Effector CD4-positive, alpha-beta T cell (primary cell): ENCODE measurements at places on chromosomes 11 and 22.

- DNase-seq = no peak
Measured at GRCh38 chr22:33467620-33468095, 409.5 kb upstream of the SYN3 start.

GRCh38 chr11:1011320-1011698, 25.2 kb downstream of the MUC6 start:
- DNase-seq = no peak

GRCh38 chr11:5275369-5276110, 5.8 kb upstream of the HBE1 start:
- no peak for DNase-seq

DNA sequence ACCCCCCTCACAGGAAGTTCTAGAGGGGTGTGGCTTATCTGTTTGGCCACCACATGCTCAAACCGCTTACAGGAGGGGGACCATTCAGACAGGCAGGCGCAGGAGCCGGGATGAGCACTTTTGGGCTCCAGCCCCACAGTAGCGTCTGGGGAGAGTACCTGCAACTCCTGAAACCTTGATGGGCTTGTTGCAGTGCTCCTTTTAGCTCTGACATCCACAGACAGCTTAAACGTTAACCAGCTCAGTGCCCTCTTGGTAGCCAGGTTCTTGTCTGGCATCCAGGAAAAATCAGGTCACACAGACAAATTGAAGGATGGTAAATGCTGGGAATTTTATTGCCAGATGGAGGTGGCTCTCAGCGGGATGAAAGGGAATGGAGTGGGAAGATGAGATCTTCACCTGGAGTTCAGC, 326.3 kb downstream of the ETS1 start:
- no peak for DNase-seq

- no peak for DNase-seq
Measured at GRCh38 chr11:93477684-93478234, 65.4 kb downstream of the SMCO4 start.

DNA sequence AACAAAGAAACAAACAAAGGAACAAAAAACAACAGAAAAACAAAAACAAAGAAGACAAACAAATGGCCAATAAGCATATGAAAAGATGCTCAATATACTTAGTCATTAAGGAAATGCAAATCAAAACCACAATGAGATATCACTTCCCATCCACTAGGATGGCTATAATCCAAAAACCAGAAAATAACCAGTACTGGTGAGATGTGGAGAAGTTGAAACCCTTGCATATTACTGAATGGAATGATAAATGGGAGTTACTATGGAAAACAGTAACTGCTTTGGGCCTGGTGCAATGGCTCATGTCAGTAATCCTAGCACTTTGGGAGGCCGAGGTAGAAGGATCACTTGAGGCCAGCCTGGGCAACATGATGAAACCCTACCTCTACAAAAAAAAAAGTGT, 44.9 kb upstream of the RBFOX2 start:
- no peak for DNase-seq

DNA sequence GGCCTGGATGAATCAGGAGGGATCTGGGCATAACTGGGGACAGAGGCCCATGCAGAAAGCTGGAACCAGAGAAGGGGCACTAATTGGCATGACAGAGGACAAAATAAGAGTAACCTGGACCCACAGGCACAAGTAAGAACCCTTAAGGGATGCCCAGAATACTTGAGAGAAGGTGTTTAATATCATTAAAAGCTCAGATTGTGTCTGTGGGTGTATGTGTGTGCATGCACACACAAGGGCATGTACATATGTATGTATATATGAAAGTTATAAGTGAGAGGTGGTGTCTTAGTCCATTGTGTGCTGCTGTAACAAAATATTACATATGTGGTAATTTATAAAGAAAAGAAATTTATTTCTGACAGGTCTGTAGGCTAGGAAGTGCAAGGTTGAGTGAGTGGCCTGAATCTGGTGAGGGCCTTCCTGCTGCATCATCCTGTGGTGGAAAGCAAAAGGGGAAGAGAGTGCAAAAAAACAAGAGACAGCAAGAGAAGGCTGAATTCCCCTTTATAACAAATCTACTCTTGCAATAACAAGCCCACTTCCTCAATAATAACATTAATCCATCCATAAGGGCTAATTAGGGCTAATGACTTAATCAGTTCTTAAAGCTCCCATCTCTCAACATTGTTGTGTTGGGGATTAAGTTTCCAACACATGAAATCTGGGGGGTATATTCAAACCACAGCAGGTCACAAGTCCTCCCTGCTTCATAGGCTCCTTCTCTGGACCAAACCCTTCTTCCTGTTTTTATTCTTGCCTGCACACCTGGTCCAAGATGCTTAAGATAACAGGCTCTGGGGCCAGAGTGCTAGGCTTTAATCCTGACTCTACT, 68.3 kb upstream of the POU2AF2 start:
- no peak for DNase-seq

- no peak for DNase-seq
Measured at GRCh38 chr22:49023879-49024774, 803.5 kb downstream of the BRD1 start.

- peak; percentile 36 for DNase-seq
Measured at GRCh38 chr11:119056421-119056999, 495 bp downstream of the HYOU1 start.

DNA sequence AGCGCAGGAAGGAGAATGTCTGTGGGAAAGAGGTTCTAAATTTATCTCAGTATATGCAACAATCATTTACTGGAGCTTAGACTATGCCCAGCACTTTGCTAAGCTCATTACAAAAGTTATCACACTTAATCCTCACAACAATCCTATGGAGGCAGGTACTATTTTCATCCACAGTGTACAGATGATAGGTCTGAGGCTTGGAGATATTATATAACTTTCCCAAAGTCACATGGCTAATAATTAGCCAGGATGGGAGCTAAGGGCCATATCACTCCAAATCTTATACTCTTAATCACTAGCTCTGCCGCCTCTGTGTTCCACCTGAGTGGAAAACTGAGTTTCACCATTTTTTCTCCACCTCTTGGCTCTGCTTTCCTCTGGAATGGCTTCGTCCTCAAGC, 47.3 kb upstream of the CAPRIN1 start:
- DNase-seq = no peak

DNA sequence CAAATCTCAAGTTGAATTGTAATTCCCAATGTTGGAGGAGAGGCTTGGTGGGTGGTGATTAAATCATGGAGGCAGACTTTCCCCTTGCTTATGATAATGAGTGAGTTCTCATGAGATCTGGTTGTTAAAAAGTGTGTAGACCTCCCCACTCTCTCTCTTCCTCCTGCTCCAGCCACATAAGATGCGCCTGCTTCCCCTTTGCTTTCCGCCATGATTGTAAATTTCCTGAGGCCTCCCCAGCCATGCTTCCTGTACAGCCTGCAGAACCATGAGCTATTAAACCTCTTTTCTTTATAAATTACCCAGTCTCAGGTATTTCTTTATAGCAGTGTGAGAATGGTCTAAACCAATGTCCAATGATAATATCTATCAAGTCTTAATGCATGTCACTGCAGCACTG, 34.2 kb downstream of the SOX6 start:
- DNase-seq = no peak

- DNase-seq = no peak
Measured at GRCh38 chr11:12111549-12112520, 1.4 kb downstream of the MICAL2 start.

GRCh38 chr11:14546672-14547071, 26.5 kb upstream of the PSMA1 start:
- DNase-seq = no peak

- no peak for DNase-seq
Measured at GRCh38 chr11:65851811-65852507, 6.0 kb downstream of the CFL1 start.

DNA sequence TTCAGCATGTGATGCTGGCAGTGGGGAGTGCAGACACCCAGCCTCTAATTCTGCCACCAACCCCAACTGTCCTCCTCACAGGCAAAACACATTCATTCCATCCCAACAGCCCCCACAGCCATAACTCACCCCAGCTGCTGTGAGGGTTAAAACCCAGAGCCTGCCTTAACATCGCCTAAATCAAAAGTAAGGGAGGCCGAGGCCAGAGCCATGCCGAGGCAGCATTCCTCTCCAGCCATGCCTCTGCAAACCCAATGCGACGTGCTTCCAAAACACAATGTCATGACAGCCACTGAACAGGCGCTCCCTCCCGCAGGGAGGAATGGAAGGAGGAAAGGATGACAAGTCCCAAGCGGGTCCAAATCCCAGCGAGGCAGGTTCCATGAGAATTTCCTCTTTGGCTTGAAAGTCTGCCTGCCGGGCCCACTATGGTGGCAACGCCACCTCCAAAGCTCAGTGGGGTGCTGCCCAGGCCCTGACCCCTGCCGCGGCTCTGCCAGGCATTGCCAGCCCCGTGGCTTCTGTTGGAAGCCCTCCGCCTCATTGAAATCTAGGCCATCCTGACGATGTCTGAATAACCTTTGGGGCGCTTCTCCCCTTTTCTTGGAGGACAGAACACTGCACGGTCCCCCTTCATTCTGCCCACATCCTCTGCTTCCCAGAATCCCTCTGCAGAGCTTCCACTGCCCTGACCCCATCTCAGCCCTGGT, 472.3 kb downstream of the BRD1 start:
- DNase-seq = no peak

DNA sequence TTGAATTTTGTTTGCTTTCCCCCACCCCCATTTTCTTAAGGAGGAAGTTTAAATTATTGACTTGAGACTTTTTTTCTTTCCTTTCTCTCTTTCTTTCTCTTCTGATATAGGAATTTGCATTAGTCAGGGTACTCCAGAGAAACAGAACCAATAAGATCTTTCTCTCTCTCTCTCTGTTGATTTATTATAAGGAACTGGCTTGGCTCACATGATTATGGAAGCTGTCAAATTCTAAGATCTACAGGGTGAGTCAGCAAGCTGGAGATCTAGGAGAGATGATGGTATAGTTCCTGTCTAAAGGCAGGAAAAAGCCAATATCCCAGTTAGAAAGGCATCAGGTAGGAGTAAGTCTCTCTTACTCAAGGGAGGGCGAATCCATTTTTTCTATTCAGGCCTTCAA, 64.0 kb downstream of the CCDC81 start:
- DNase-seq = no peak

- no peak for DNase-seq
Measured at GRCh38 chr11:10906521-10906920, 48.7 kb upstream of the ZBED5 start.

DNA sequence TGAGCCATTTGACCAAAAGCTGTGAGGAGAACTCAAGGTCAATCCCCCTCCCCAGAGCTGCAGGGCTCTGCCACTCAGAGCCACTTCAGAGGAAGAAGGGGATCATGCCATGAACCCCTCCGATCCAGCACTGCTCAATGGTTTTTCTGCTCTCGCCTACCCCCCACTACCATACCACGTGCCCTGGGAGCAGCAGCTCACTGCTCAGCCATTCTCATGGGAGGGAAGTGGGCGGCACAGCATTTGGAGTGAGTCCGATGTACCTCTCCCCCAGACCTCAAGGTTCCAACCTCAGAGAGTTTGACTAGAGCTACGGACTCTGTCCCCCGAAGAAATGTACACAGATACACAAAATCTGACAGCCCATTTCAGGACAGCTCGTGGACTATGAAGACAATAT, 34.5 kb downstream of the AP1B1 start:
- no peak for DNase-seq

DNA sequence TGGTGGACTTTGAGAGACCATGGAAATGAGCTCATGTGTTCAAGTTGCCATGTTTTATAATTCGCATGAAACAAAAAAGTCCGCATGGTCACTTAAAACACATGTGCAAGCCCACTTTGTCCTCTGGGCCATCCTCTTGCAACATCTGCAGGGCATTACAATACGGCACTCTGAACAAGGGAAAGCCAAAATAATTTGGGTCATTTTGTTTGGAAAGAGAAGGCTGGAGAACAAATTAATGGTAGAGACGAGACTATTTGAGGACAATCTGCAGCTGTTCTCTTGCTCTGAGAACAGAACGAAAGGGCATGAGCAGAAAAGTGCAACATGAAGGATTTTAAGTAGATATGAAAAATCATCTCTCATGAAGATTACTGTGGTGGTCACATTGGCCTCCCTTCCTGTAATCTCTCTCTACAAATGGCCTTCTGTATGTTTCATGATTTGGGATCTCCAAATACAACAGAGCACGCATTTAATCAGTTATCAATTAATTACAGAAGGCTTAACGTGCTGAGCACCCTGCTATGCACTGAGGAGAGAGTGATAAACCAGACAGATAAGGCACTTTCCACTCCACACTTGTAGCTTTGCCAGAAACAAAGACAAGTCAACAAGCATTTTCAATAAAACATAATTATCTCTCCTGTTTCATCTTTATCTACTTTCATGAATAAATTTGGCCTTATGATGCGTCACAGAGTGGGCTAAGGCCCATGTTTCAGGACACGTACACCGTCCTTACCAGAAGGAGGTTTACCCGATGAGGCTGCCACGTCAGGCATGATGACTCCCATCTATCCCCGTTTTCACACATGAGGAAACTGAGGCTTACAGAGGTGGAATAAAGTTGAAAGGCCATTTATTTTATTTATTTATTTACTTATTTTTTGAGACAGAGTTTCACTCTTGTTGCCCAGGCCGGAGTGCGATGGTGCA, 384.1 kb downstream of the LARGE1 start:
- no peak for DNase-seq

DNA sequence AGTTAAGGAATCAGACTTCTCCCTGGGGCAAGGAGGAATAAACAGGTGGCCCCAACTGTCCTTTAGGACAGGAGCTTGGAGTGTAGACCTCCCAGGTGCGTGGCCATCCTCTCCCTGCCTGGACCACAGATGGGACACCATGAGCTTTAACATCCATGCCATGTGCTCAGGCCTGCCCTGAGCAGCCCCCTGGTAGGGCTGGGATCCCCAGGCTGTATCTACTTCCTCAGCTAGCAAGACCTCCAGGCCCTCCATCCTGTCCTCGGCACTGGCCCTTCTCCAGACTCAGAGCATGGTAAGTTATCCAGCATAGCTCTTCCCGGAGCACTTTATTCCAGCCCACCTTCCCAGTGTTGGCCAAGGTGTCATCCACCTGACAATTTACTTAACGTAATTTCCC, 5.7 kb downstream of the CD6 start:
- no peak for DNase-seq

- DNase-seq = no peak
Measured at GRCh38 chr11:44328138-44328660, 18.3 kb upstream of the ALX4 start.

DNA sequence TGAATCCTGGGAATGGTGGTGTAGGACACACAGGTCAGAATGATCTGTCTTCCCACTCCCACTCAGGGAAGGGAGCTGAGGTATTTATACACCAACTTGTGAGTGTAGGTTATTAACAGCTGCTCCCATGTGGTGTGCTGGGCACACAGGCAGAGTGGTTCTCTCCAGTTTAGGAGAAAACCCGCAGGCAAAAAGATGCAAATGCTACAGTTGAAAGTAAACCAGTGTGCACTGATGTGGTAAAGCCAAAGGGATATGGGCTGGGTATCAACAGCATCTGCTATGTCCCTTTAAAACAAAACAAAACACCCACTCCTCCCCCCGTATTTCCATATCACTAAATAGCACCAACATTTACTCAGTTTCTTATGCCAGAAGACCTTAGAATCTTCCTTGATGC, 75.4 kb upstream of the SYT13 start:
- no peak for DNase-seq
